HT-29 (cell line): ENCODE measurements at places on chromosomes 4 and X. TPM values are rescaled to one million over a fixed set of nuclear protein-coding genes. Genes with fewer than 3 reads are reported as not detected.
A peak's percentile ranks its signal among the peaks of the same experiment; 100 is the strongest.

DNA sequence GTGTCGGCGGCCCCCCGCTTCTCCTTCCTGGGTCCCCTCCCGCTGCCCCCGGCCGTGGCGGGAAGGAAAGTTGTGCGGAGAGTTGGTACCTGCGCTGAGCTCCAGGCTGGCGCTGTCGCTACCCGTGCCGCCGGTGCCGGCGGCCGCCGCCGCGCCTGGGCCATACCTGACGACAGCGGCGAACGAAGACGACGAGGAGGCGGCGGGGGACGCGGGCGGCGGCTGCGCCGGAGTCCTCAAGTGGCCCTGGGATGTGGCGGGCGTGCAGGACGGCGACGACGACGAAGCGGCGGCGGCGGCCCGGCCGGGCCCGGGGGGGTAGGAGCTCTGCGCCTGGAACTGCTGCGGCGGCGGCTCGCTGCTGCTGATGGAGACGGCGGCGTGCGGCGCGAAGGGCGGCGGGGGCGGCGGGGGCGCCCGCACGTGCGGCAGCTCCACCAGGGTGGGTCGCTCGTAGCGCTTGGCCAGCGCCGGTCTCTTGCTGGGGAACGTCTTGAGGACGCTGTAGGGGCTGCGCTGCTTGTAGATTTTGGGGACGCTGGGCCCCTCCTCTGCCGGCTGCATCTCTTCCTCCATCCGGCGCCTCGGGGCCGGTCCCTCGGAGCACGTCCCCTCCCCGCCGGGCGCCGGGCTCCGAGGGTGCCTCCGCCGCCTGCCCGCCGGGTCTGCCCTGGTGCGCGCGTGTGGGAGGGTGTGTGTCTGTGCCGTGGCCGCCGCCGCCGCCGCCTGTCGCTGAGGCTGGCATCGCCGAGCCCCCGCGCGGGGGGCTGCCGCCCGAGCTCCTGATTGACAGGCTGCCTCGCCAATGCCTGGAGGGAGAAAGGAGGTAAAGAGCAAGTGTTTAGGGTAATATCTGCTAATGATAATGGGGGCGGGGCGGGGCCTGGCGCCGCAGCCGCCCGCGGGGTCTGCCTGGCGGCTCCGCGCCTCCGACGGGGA, 618 bp downstream of the BEND4 start:
- no peak for DNase-seq

DNA sequence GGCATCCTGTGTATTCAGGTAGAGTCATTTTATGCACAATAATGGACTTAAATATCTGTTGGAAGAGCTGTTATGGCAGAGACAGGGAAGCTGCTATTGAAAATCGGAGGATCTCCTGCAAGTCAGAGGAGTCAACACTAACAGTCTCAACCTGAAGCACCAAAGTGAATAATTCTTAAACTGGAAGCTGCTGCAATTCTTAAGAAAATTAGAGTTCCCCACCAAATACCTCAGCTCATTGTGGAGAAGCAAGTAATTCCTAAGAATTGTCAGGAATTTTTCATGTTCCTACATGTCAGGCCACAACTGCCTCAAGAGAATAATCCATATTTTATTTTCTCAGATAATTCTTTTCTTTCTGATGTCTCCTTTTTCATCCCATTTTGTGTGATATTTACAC, 892.6 kb upstream of the LCORL start:
- no peak for DNase-seq

DNA sequence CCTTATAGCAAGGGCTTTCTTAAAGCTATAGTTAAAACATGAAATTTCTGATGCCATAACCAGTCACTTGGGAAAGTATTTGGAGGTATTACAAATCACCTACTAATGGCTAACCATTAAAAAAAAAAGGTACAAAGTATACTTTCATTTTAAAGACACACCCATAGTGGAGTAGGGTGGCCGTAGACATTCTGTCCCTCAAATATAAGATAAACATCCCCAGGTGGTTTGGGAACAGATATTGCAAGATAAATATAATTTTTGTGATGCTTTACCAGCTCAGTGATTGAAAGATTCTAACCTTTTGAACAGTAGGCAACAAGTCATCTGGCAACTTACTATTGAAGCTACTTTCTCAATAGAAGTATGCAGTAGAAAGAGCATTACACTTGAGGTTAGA, 6.2 kb upstream of the FAT1 start:
- DNase-seq = peak; percentile 11

DNA sequence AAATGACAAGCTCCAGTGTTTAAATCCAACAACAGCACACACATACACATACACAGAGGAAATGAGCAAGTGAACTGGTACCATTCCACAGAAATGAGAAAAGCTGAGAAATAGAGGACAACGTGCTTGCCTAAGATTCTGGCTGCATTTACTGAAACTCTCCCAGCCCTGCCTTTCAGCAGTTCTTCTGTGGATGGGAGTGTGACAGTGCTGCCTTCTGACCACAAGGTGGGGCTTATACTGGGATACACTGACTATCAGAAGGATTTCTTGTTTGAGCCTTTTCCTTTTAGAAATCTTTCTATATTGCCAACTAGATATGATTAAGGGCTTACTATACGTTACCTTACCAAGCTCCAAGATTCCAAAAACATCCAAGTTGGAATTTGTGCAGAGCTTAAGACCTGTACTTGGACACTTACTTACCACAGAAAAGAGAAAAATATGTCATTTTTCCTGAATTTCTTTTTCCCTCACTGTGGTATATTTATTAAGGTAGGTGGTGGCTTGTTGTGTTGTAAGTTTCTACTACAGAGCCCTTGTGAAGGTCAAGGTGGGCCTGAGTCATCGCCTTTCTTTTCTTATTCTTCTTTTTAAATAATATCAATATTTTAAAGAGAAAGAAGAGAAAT, 10.7 kb upstream of the CXCL8 start:
- peak; percentile 85 for DNase-seq

- DNase-seq = no peak
Observed at GRCh38 chrX:40243755-40244515, 146.2 kb upstream of the BCOR start.

DNA sequence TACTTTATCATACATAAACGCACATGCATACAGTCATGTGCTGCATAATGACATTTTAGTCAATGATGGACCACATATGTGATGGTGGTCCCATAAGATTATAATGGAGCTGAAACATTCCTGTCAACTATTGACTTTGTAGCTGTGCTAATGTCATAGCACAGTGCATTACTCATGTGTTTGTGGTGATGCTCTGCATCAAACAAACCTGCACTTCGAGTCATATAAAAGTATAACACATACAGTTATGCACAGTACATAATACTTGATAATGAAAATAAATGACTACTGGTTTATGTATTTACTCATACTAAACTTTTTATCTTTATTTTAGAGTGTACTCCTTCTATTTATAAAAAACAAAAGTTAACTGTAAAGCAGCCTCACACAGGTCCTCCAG, 60.5 kb upstream of the MCUB start:
- no peak for DNase-seq

DNA sequence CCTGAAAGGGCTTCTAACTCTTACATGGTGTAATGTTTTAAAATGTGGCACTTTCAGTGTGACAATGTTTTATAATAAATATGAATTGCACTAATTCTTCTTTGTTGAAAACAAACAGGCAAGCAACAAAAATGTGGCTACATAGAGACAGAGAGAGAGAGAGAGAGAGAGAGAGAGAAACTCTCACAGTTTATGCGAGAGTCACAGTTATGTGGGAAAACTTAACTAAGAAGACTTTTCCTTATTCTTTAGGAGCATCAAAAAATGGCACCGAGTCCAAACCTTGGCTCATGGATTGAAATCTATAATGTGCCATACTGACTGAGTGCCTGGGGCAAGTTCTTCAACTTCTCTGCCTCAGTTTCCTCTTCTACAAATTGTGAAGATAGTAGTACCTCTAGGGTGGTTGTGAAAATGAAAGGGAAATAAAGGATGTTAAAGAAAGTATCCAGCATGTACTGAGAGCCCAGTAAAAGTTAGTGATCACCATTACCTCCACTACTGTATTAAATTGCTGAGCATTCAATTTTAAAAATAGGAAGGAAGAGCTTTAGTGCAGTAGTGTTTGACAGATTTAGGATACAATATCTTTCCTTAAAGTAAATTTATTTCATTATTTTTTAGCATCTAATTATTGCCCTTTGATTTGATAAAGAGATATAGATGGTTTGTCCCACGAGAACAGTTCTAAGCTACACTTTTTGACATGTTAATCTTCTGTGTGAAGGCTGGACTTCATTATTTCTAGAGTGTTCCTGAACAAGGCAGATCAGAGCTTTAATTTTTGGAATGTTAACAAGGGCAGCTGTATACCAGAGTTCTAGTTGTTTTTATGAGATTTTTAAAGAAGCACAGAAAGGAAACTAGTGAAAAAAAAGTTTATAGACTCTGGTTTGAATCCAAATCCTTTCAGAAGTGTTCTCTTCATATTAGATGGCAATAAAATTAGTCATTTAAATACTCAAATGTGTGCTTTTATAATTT, 187.5 kb upstream of the ANK2 start:
- DNase-seq = no peak

DNA sequence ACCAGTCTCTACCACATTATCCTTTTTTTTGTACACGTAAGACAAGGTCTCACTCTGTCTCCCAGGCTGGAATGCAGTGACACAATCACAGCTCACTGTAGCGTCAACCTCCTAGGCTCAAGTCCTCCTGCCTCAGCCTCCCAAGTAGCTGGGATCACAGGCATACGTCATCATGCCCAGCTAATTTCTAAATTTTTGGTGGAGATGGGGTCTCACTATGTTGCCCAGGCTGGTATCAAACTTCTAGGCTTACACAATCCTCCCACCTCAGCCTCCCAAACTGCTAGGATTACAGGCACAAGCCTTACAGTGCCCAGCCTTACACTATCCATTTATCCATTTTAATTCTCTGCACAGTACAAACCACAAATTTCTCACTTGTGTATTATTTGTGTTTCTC, 58.0 kb downstream of the CLOCK start:
- no peak for DNase-seq

- DNase-seq = no peak
Observed at GRCh38 chr4:164304101-164304639, 449.8 kb upstream of the SMIM31 start.

The NAP1L5 gene
- 1.8 and 2.0 TPM in 2 replicates for total RNA-seq

- DNase-seq = no peak
Observed at GRCh38 chr4:54099287-54099747, 646 bp upstream of the GSX2 start.

DNA sequence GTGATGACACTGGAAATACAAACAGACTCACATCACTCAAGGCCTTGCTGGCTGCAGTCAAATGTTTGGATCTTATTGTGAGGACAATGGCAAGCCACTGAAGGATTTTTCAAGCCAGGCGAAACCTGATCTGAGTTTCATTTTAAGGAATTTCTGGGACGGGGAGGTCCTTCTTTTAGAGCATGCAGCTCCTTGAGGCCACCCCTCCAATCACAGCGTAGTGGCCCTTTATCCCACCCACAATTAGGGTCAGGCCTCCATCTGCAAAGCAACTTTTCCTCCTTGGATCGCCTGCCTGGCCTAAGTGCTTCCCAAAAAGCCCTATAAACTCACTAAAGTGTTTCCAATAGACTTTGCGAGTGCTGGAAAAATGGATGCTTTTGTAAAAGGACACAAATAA, 115.5 kb downstream of the EFHC2 start:
- DNase-seq = no peak

DNA sequence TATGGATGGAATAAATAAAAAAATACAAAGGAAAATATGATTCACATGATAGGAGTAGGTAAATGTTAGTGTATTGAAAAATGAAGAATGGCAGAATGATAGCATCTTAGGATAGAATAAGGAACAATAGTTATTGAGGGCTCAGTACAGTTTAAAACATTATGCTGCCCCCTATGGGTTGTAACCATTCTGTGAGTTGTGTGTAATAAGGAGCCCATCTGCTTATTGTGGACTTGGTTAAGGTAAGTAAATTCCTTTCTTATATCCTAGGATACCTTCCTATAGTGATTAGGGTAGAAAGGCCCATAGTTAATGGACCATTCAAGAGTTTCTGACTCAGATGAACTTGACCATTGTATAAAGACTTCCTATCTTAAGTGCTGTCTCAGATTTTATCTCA, 195.8 kb downstream of the PDHA2 start:
- DNase-seq = peak; percentile 31

DNA sequence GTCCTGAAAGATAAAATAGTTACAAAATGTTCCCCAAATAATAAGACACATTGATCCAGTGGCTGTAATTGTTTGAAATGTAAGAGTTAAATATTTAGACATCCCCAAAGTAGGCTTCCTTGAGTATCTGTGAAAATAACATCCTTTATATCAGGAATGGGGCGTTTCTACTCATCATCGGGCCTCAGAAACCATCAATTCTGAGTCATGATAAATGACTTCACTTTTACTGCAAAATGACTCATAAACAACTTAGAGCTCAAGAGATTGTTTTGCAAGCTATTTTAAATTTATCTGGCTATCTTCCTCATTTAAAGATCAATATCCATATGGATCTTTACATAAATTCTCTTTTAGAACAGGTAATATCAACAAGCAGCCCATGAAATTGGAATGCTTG, 369.4 kb upstream of the CNKSR2 start:
- no peak for DNase-seq

DNA sequence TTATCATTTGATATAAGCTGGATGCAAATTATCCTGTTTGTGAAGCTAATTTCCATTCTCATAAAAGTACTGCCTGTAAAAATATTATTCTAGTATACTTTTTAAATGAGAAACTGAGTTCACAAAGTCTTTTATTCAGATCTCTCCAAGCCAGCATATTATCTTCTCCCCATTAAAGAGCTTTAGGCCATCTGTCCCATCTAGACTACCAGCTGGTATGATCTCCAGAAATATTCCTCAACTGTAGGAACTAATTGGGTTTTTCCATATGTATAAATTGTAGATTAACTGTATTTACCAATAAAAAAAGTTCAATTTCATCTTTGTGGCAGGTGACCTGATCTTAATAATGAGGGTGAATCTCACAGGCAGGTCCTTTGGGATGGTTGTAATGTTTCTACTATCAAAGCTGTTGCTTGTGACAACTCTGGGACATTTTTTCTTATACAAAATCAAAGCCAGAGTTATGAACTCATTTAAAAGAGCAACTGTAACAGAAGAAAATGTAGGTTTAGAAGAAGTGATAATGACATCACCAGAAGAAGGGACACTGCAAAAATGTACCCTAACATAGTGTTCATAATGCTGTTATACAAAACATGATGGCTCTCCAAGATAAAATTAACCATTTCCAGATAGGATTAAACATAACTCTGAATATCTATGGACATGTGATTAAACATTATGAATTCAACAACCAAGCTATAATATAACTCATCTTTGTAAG, 132.8 kb downstream of the KCNIP4 start:
- DNase-seq = no peak

The ASB9 gene
- total RNA-seq = 0.34 and 1.1 TPM in 2 replicates

The PLAC8 gene
- total RNA-seq = 9.8 and 10.8 TPM in 2 replicates

GRCh38 chr4:41658163-41658562, 90.4 kb downstream of the PHOX2B start:
- DNase-seq = no peak

- DNase-seq = no peak
Observed at GRCh38 chr4:72896515-72896914, 173.0 kb downstream of the COX18 start.

GRCh38 chrX:21958187-21958586, 17.7 kb downstream of the SMS start:
- DNase-seq = no peak

GRCh38 chrX:70613295-70613694, 168.7 kb downstream of the DLG3 start:
- no peak for DNase-seq

GRCh38 chrX:150692831-150693724, at the start of gene MTMR1:
TSS of gene MTMR1 (plus strand) at chrX:150693396. CDS start at chrX:150693531, 135 bp downstream.
- DNase-seq = peak; percentile 43

- DNase-seq = no peak
Observed at GRCh38 chrX:68746988-68747387, 81.8 kb upstream of the EFNB1 start.

The PCDH11X gene
- total RNA-seq = not detected in 2 replicates

- DNase-seq = no peak
Observed at GRCh38 chr4:60579335-60579734, 620.8 kb upstream of the ADGRL3 start.

The PAGE2 gene
- total RNA-seq = not detected in 2 replicates

The FAM47E gene
- 2.4 and 2.9 TPM in 2 replicates for total RNA-seq
